ENCODE measurements at places on chromosomes 7 and 10.

- DNase-seq: peak; percentile 0
Observed at GRCh38 chr7:64877714-64878610, 25.1 kb upstream of the ZNF273 start.

- no peak for DNase-seq
Observed at GRCh38 chr10:75009426-75009825, 102.0 kb upstream of the SAMD8 start.

GRCh38 chr7:6032167-6032566, 991 bp downstream of the ANKRD61 start:
- no peak for DNase-seq

GRCh38 chr10:86613905-86614304, 40.4 kb upstream of the OPN4 start:
- DNase-seq: no peak

GRCh38 chr7:83162402-83163256, at the start of gene PCLO:
PCLO (minus strand) TSS chr7:83162884; CDS start chr7:83162592, 292 bp downstream.
- peak; percentile 88 for DNase-seq

DNA sequence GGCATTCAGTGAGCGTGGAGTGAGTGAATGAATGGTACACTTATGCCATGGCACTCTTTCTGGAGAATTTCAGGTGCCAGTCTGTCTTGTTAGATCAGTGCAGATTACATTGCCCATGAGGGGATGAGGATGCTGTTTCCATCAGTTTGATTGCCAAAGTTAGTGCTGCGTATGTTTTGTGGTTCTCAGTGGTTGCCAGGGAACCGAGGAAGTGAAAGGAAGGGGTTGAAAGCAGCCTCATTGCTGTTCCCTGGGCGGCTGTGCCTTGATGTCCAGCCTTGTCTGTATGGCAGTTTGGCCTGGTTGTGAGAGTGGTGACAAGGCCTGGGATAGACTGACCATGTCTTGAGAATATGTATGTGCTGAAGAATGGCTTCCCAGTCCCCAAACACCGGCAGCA, 30.2 kb downstream of the WBP1L start:
- no peak for DNase-seq

DNA sequence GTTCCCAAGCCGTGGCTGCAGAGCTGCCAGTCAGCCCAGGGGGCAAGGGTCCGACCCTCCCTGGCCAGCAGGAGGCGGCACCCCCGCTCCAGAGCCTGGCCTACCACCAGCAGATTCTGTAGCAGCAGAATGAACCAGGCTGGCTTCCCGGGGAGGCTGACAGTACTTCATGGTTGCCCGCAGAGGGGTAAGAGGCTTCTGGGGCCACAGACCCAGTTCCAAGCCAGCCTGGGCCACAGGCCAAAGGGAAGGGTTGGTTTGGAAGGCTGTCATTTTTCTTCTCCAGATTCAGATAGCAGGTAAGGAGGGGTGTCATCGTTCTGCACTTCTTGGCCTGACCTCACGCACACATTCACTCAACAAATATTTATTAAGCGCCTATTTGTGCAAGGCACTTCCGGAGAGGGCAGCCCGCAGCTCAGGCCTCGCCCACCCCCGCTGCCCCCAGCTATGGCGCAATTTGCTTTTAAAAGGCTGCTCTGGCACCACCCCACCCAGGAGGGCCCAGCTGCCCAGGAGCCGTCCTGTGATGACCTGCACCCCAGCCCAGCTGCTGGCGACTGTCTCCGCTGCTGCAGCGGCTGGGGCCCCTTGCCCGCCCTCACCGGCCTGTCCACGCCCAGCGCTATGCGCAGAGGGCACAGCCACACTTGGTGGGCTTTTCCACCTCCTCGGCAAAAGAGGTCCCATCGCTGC, 168.5 kb downstream of the LCOR start:
- DNase-seq: peak; percentile 51

GRCh38 chr7:4769761-4770160, 5.7 kb upstream of the AP5Z1 start:
- no peak for DNase-seq

DNA sequence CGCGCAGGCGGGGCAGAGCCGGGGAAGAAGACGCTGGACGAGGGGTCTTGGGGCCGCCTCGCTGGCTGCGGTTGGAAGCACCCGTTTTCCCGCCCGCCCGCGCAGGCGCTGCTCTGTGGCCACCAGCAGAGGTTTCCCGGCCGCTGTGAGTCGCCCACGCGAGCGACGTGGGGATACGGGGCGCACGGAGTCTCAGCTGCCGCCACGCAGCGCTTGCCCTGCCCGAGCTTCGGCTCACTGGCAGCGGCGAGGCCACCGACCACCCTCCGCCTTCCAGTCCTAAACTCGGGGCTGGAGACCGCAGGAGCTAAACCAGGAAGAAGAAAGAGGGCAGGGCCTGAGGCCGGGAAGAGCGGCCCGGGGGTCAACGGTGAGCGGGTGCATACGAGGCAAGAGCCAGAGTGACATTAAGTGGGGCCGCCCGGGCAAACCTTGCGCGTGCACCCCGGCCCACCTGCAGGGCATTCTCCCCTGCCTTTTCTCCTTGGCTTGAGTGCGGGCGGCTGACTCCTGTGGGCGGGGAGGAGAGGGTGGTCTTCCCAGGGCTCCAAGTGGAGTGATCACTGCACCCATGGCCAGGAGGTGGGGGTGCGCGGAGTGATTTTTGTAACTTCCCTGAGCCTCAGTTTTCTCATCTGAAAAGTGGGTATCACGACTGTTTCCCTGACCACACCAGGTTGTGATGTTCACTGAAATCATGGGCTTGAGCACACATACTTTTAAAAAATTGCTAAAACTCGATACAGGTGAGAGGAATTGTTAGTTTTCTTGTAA, 7.1 kb upstream of the EMX2 start:
- peak; percentile 35 for DNase-seq

DNA sequence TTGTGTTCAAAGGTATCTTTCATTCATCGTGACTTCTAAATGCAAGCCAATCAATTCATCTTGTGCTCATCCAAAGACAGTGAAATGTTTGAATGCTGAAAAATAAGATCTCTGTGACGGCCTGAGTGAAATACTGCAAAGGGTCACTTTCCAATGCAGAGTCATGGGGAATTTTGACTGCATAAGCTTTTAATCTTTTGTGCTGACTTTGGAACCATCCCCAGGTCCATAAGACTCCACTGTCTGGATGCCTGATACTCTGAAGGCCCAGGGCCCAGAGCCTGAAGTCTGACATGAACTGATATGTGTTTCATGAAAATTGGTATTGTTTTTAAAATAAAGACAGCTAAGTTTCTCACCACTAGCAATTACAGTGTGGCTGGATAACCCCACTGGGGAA, 39.0 kb downstream of the PPP1R3C start:
- DNase-seq: no peak

DNA sequence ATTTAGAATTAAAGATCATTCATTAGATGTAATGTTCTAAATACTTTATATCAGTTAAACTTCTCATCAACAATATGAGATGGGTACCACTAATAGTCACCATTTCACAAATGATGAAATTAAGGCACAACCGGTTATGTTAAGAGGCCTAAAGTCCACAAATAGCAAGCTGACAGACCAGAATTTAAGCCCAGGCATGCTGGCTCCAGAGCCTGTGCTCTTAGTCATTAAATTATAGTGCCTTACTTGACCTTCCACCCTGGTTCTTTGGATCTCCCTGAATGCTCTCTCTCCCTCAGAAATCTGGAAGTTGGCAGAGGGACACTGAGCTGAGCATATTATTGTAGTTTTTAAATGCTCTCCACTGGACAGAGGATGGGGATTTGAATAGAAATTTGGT, 3.6 kb downstream of the LIPN start:
- no peak for DNase-seq

- DNase-seq: no peak
Observed at GRCh38 chr7:113076703-113077102, 9.9 kb downstream of the GPR85 start.

GRCh38 chr7:149375234-149376008, 85.4 kb downstream of the ZNF777 start:
- no peak for DNase-seq

DNA sequence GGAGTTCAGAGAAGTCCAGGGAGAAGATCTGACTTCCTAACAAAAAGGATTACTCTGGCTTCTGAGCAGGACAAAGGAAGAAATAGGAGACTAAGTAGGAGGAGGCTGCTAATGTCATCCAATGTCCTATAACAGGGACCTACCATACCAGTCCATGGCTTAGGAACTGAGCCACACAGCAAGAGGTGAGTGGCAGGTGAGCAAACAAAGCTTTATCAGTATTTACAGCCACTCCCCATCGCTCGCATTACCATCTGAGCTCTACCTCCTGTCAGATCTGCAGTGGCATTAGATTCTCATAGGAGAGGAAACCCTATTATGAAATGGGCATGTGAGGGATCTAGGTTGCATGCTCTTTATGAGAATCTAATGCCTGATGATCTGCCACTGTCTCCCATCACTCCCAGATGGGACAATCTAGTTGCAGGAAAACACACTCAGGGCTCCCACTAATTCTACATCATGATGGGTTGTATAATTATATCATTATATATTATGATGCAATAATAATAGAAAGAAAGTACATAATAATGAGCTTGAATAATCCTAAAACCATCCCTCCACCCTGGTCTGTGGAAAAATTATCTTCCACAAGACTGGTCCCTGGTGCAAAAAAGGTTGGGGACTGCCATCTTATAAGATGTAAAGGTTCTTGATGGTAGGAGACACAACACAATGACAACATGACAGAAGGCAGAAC, 487.4 kb downstream of the PLXDC2 start:
- DNase-seq: no peak

GRCh38 chr7:131424219-131424822, 96.6 kb downstream of the MKLN1 start:
- no peak for DNase-seq

GRCh38 chr7:8536431-8536830, 103.0 kb downstream of the NXPH1 start:
- DNase-seq: no peak

DNA sequence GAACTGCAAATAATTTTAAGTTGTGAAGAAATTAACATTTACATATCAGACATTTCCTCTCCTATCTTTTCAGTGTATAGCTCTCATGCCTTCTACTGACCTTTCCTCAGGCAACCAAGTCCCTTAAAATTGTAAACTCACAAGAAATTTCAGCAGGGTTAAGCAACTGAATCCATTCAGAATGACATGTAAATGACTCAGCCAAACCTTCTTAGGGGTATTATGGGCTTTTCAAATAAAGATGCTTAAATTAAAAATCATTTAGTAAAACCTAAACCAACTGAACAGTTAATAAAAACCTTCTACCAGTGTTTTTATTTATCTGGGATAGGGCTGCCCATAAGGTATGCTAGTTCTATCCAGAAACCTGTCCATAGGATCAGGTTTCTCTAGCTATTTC, 20.7 kb downstream of the WAPL start:
- DNase-seq: no peak

GRCh38 chr7:98228801-98229200, 17.6 kb downstream of the BHLHA15 start:
- no peak for DNase-seq
